ENCODE measurements at places on chromosomes 2 and 18.

DNA sequence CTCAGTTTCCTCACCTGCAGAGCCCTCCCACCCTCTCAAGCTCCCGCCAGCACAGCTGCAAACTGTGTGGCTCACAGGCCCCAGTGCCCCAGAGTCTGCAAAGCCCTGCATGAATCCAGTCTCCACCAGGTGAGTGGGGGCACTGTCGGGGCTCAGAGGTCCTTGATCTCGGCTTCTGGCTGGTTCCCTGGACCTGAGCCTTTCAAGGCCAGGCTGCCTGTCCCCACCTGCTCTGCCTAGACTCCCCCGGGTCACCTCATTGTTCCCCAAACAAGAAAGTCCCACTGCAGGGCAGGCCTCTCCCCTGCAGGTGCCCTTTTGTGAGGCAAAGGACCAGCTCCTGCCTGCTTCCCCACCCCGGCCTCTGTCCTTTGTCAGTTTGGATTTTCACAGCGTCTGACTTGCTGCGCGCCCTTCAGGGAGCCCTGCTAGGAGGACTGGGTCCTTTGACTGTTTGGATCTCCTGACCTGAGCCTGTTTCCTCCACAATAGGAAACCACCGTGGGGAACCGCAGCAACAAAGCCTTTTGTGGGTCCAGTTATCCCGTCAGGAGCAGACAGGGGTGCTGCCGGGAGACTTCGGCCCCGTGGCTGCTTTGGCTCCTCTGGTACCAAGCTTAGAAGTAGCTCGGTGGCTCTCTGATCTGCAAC is 200.5 kb upstream of the HDAC4 start:
- DNase-seq, result no peak

- DNase-seq, result no peak
These were observed 16.9 kb upstream of the SLC38A11 start for GRCh38 chr2:164972216-164972615.

GRCh38 chr2:3701071-3701470 is 2.3 kb upstream of the DCDC2C start:
- DNase-seq, result no peak

DNA sequence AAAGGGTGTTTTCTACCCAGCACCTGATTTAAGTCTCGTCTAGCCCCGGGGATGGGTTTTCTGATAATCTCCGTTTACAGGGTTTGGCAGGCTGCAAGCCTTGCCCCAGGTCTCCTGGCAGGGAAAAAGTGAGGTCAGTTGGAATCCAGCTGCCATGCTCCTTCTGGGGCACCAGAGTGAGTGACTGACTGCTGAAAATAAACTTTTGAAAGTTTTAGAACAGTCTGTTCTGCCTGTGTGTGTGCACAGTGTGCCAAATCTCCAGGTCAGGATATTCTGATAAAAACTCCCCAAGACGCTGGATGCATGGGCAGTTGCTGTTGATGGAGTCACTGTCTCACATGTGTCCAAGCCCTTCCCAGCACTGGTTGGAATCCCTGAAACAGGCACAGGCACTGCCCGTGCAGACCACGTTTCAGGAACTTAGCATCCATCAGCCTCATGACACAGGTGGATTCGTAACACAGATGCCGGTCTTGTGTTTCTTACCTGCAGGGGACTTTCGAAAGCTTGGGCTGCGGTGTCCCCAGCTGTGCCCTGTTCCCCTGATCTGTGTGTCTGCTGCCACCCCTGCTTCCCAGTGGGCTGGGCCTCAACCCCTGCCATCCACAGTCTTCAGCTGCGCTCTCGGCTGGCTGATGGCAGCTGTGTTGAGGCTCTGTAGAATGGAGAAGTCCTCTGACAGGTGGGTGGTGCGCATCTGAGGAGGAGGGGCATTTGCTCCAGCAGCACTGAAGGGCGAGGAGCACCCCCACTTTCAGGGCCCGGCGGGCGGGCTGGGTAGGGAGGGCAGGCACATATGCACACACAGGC is 65.0 kb downstream of the SH3RF3 start:
- no peak for DNase-seq

DNA sequence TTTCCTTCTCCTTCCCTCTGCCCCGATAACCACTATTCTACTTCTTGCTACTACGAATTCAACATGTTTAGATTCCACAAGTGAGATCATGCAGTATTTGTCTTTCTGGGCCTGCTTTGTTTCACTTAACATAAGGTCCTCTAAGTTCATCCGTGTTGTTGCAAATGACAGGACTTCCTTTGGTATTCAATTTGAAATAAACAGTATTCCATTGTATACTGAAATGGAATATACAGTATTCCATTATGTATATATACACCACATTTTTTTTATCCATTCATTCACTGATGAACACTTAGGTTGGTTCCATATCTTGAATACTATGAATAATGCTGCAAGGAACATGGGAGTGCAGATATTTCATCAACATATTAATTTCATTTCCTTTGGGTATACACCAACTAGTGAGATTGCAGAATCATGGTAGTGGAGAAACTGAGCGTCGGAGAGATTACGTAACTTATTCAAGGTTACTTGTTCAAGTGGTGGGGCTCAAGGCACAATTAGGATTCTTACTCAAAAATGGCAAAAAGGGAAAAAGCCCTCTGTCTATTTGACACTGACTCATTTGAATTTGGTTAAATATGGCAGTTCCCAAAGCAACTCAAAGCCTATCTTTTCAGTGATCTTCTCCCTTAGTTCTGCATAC is 85.1 kb downstream of the CHN1 start:
- DNase-seq, result no peak

DNA sequence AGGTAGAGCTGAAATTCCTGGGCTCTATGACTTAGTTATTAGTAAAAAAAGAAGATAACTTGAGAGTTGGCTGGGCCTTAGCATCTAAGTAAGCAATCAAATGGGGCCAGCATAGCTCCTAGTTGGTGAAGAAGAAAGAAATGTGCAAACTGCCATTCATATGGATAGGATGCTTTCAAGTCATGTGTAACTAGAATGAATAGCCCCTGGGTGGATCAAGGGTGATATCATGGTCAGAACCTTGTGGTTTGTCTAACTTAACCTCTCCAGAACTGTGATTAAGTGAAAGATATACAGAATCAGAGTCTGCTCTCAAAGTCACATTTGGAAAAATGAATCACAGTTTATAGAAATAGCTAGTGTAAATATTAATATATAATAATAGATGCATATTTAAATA is 198.7 kb upstream of the DTNA start:
- DNase-seq, result no peak

DNA sequence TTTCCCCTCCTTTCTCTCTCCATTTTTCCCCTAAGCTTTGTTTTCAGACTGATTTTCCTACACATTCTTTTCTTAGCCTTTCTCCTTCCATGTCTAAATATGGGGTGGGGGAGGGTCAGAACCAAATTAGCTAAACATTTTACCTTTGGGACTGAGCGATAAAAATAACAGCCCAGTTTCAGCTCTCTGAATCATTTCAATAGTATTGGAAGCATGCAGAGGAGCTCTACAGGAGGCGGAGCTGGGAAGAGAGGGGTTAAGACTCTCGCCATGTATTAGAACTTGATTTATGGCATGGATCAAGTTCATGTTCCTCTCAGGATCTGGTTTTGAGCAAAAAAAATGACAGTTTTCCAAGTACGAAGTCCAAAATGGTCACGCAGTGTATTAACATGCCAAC is 109.1 kb downstream of the CPO start:
- no peak for DNase-seq

DNA sequence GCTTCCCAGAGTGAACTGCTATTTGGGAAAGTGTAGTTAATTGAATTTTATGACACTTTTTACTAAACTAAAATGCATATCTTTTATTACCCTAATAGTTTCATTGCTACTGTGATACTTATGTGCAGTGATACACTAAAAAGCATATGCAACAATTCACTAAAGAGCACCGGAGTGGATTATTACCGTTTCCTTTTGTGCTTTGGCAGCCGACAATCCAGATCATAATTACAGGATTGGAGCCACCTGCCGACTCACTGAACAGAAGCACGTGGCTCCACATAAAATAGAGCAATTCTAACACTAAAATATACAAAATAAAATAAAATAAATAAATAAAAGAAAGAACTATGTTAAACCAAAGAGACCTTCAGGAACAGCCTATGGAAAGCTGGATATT is 583.4 kb downstream of the NRXN1 start:
- no peak for DNase-seq

DNA sequence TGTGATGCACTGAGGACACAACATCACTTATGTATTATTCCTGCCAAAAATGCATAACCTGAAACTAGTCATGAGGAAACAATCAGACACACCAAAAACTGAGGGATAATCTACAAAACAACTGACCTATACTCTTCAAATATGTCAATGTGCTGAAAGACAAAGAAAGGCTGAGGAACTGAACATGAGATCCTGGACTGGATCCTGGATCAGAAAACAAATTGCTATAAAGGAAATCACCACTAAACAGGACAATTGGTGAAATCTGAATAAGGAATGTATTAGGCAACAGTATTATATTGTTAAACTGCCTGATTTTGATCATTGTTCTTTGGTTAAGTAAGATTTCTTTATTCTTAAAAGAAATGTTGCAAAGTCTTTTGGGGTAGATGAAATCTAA is 28.8 kb downstream of the CUL3 start:
- DNase-seq, result no peak

- no peak for DNase-seq
These were observed 180.0 kb upstream of the MMADHC start for GRCh38 chr2:149767516-149767974.

- DNase-seq, result no peak
These were observed 333.3 kb upstream of the ACVR2A start for GRCh38 chr2:147511491-147511948.

Data from stimulated activated naive CD8-positive, alpha-beta T cell treated with anti-CD3 and anti-CD28 coated beads, Interleukin-15, amount 100 ng/mL, for 72 hours (primary cell).